Stimulated activated CD4-positive, alpha-beta T cell treated with anti-CD3 and anti-CD28 coated beads, Interleukin-15, amount 100 ng/mL, for 24 hours (primary cell): ENCODE measurements at places on chromosomes 3 and 15.

- DNase-seq: no peak
These were observed 212.2 kb downstream of the LPP start for GRCh38 chr3:188365988-188366698.

GRCh38 chr15:20652914-20653313 lies 111.3 kb upstream of the GOLGA6L6 start:
- no peak for DNase-seq

DNA sequence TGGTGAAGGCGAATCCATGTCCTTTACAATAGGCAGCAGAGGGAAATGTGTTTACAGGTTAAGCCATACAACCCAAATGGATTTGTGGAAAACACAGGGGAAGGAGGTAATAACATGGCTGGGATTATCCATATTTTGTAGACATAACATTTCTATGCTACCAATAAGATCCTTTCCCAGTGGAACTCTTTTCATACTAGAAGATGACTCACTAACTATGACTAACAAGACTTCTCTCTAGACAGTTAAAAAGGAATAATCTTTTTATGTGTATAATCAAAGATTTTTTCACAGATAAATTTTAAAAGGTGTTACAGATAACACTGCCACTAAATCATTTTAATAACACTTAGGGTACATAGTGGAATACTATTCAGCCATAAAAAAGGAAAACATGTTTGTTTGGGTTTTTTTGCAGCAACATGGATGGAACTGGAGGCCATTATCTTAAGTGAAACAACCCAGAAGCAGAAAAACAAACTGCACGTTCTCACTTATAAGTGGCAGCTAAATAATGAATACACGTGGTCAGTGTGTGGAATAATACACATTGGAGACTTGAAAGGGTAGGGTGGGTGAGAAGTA lies 39.6 kb downstream of the VPS13C start:
- no peak for DNase-seq

GRCh38 chr3:13496879-13497278 lies 16.8 kb downstream of the HDAC11 start:
- no peak for DNase-seq

- DNase-seq: no peak
These were observed 20.3 kb downstream of the MESD start for GRCh38 chr15:80969316-80969715.

DNA sequence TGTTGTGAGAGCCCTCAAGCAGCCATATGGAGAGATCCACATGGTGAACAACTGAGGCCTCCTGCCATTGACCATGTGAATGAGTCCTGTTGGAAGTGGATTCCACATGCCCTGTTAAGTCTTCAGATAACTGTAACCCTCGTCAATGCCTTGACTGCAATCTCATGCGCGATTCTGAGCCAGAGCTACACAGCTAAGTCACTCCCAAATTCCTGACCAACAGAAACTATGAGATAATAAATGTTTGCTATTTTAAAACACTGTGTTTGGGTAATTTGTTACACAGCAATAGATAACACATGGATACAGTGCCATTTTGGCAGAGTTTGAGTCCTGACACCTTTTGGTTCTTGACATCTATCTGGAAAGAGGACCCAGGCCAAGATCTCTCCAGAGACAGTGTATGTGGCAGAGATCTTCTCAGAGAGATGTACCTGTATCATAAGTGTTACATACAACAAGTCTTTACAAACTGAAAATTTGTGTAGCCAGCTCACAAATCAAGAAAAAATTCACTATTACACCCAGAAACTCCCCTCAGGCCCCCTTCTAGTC lies 34.5 kb upstream of the BNC1 start:
- DNase-seq: no peak

GRCh38 chr3:38347421-38348200 lies 1.0 kb downstream of the XYLB start:
- DNase-seq: no peak

GRCh38 chr3:26560081-26560480 lies 62.5 kb upstream of the LRRC3B start:
- no peak for DNase-seq

DNA sequence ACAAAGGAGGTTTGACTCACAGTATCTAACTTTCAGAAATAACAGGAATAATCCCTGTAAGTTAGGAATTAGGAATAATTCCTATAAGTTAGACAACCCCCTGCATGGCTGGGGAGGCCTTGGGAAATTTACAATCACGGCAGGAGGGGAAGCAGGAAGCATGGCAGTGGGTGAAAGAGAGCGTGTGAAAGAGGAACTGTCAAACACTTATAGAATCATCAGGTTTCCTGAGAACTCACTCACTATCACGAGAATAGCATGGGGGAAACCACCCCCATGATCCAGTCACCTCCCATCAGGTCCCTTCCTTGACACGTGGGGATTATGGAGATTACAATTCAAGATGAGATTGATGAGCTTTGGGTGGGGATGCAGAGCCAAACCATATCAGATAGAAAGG lies 385.5 kb downstream of the IL20RB start:
- no peak for DNase-seq

DNA sequence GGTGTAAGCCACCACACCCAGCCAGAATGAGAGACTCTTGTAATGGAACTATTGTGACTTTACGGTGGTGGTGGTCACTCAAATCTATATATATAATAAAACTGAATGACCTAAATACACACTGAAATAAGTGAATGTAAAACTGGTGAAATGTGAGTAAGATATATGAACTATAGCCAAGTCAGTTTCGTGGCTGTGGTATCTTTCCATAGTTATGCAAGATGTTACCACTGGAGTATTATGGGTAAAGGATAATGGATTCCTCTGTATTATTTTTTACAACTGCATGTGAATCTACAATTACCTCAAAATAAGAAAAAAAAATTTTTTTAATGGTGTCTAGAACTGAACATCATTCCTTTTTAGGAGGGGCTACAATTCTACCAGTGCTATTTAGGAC lies 21.9 kb downstream of the PIK3CB start:
- DNase-seq: no peak

DNA sequence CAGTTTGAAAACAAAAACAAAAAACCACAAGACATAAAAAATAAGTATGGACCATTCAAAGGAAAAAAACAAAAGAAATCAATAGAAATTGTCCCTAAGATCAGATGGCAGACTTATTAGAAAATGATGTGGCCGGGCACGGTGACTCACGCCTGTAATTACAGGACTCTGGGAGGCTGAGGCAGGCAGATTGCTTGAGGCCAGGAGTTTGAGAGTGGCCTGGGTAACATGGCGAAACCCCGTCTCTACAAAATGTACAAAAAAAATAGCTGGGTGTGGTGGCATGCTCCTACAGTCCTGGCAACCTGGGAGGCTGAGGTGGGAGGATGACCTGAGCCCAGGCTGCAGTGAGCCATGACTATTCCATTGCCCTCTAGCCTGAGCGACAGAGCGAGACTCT lies 16.6 kb downstream of the SPCS1 start:
- no peak for DNase-seq

GRCh38 chr3:52891615-52892081 lies 5.7 kb downstream of the STIMATE start:
- DNase-seq: no peak

- DNase-seq: no peak
These were observed 221.4 kb upstream of the NANOGP8 start for GRCh38 chr15:35306361-35306981.
